GM13977 (cell line): ENCODE measurements at places on chromosomes 5 and 9.

DNA sequence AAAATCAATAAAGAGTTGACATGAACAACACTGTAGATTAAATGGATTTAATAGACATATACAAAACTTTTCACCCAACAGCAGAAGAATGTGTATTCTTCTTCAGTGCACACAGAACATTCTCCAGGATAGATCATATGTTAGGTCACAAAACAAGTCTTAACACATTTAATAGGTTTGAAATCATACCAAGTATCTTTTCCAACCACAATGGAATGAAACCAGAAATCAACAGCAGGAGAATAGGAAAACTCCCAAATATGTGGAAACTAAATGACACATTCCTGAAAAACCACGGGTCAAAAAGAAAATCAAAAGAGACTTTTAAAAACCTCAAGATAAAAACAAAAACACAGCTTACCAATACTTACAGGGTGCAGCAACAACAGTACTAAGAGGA is 790.1 kb upstream of the ZNF608 start:
- no peak for DNase-seq

DNA sequence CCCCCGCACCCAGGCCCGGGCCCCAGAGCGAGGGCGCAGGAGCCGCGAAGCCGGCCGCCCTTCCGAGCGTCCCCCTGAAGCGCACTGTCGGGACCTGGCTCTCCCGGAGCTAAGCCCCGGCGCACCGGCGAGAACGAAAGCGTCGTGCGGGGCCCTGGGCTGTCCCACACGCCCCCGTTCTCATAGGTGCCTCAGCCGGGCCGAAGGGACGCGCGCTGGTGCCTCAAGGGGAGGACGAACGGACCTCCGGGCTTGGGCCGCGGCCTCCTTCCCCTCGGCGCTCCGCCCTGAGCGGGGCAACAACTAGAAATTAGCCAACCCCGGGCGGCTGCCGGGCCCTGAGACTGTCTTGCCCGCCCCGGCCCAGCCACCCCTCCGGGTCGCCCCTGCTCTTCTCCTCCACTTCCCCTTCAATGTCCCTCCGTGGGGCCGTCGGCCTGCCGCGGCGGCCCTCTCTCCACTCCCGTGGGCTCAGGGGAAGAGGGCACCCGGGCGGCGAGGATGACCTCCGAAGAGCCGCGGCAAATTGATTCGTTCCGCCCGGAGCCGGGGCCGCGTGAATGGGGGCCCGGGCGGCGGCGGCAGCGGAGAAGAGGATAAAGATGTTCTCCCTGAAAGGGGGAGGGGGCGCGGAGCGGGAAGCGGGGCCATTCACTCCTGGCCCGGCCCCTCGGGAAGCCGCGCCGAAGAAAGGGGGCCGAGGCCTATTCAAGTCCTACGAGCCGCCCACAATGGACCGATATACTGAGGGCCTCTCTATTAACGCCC is 3.5 kb upstream of the PRDM12 start:
- peak; percentile 65 for DNase-seq

GRCh38 chr9:32380944-32381343 is 3.5 kb upstream of the ACO1 start:
- no peak for DNase-seq

GRCh38 chr9:82147798-82148425 is 159.3 kb downstream of the SPATA31D1 start:
- DNase-seq = no peak

- DNase-seq = no peak
Observed at GRCh38 chr9:107007402-107007801, 144.4 kb downstream of the ZNF462 start.

DNA sequence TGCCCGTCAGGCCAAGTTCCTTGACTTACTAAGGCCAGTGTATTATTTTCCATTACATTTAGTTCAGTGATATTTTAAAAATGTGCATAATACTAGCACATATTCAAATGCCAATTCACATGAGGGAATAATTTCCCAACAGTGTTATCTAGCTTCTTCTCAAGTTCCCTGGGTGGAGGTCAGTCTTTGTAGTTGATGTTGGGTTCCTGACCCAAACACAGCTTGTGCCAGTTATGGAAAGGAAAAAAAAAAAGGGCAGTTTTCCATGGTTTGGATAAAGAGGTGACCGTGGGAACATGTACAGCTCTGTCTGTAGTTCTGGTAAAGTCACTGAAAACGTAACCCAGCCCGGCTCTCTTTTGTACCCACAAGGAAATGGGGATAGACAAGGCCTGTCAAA is 11.5 kb upstream of the PTPN3 start:
- DNase-seq = no peak

DNA sequence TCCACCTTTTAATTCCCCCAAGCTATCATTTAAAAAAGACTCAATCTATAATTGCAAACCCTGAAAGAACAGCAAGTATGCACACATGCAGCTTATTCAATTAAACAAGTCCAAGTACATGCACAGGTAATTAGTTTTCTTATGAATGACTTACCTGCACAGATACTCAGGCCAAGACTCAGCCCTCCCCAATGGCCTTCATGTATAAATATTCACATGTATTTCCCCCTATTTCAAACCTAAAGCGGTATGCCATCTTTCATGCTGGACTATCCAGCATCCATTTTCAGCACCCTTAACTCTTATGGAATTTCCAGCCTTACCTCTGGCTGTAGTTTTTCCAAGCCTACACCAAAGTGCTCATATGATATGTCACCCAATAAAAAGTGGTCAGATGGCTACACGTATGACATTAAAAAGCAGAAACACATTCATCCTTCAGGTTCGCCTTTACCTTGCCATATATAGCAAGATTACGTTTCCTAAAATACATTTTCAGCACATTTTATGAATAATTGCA is 205.5 kb downstream of the MEF2C start:
- no peak for DNase-seq

DNA sequence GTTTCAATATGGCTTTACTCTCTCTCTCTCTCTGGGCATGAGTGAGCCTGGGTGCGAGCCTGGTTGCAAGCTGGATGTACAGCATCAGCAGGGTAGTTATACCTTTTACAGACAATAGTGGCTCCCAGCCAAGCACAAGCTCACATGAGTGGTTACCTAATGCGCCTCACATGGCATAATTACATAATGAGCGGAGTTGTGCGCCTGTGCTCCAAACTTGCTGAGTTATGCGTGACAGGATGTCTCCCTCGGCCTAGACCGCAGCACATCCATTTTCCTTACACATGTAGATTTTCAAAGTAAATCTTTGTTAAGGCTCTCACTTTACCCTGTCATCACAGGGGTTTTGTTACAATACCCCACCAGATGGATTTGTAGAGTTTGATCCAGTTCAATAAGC is 233.5 kb upstream of the WWC1 start:
- DNase-seq = no peak

- no peak for DNase-seq
Observed at GRCh38 chr9:68533678-68534077, 7.0 kb downstream of the TMEM252 start.

GRCh38 chr9:15211160-15211814 is 95.7 kb downstream of the TTC39B start:
- DNase-seq = peak; percentile 59

DNA sequence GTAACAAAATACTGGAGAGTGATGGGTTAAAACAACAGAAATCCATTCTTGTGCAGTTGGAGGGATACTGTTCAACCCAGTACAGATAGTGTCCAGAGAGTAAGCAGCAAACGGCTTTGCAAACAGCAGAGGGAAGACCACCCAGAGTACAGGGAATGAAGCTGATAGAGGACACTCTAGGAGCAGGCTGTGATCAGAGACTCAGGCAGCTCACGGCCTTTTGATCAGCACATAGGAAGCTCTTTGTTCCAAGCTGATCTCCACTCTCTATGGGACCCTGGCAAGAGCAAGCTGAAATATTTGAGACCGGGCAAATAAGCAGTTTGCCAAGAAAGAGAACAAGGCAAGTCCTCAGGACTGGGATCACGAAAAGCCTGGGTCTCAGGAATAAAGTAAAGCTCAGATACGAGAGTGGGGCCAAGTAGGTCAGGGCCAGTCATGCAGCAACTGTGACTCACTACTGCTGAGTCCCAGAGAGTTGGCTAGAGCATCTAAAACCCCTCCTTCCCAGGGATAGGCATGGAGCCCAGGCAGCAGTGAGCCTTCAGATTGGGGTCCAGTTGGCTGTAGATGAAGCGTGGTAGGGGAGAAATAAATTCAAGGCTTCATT is 52.4 kb downstream of the MELK start:
- DNase-seq = no peak

DNA sequence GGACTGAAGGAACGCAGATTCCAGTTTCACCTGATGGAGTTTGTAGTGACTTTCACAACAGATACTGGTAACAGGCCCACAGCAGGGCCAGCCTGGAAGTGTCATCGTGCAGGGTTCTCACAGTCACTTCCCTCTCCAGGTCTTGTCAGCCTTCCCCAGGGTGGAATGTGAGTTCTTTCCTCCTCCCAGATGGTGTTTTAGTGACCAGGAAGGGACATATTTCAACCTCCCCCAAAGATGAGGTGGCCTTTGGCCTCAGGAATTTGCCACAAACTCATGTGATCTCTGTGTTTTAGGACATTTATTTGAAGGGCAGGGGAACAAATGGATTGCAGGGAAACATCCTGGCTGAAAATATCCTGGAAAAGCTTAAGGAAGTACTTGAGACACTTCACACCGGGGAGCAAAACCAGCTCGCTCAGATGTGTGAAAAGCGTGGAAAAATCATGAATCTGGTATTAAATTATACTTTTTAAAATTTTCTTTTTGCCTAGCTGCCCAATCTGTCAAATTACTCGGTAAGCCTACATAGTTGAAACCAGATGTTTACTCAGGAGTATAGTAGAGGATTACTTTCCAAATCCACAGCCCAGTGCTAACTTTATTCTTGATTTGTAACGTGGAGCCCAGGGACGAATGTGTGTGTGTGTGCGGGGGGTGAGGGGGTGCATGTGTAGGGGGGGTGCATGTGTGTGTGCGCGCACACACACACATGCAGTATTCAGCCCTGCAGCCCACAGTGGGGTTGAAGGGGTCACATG is 66.8 kb downstream of the PTPDC1 start:
- no peak for DNase-seq

DNA sequence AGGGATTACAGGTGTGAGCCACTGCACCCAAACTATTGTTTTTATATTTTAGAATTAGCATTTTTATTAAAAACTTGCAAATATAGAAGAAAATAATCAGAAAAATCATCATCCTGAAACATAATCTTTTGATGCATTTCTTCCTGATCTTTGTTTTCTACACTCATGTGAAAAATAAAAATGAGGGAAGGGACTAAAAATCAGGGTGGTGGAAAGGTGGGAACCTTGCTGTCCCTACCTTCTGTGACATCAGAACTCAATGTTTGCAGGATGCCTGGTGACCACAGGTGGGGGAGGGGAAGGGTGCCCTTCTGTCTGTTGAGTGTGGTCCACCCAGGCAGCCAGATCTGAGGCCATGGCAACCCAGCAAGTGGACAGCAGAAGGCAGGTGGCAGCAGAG is at the start of gene SMIM23:
Gene SMIM23, plus strand, starts transcription at position 301 of the 400 bp plus-strand sequence. Its CDS starts 55 bp downstream, at position 356.
- DNase-seq = no peak

DNA sequence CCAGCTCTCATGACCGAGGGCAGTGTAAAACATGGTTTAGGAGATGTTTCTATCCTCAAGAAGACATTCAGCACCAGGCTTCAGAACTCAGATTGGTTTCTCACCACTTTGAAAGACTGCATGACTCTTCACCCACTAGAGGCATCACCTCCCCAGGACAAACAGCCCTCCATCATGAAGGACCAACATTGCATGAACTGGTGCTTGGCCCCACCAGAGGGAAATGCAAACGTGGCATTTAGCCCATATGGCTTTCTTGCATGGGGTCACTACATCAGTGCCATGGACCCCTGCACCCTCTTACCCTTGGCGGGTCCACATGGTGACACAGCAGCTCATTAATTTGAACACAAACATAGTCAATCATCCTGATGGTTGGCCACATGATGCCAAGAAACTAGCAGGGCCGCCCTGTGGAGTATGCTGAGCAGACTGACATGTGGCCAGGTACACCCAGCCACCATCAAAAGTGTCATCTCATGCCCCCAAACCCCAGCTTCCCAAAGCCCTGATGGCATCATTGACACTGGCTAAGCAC is 129.5 kb upstream of the FSTL4 start:
- DNase-seq = no peak

DNA sequence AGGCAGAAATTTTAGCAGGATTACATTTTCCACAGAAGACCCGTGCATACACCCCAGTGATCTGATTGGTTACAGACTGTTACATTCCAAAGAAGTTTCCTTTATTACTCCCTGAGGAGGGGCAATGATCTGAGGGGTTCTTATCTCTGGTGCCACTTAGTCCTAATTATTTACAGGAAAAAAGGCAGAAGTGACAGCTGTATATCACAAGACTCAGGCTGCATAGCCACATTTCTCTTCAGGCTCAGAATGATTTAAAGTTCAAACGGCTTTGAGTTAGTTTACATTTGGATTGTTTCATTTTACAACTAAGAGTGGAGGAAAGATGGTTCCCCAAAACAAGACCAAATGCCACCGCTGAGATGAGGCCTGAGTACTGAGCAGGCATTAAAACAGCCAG is 17.3 kb downstream of the NAIF1 start:
- no peak for DNase-seq

GRCh38 chr5:4883360-4883759 is 256.8 kb upstream of the ADAMTS16 start:
- DNase-seq = no peak

DNA sequence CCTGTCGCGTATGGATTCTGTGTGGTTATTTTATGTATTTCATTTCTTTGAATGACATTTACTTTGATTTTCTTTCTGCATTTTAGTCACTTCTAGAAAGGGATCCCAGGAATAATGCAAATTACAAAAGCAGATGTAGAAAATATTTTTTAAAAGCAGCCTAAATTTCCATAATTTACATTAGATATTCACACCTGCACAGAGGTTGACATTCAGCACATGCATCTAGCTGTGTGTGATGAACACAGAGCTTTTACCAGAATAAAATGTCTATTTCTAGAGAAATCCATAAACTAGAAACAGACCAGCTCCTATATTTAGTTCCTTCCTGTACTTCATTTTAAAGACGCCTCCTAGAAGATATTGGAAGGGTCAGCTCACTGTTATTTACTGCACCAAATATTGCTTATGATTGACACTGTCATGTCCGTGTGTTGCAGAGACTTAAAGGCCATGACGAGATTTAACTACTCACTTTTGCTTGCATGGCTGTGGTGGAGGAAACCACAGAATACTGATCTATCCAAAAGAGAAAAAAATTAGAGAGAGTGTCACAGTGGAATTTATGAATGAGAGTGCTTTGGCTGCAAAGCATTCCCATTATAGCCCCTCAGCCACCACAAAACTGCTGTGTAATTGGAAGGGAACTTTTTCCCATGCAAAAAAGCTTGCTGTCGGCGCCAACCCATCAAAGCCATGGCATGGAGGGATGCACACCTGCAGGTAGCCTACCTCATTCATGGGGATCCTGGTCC is 58.1 kb downstream of the EBF1 start:
- no peak for DNase-seq

DNA sequence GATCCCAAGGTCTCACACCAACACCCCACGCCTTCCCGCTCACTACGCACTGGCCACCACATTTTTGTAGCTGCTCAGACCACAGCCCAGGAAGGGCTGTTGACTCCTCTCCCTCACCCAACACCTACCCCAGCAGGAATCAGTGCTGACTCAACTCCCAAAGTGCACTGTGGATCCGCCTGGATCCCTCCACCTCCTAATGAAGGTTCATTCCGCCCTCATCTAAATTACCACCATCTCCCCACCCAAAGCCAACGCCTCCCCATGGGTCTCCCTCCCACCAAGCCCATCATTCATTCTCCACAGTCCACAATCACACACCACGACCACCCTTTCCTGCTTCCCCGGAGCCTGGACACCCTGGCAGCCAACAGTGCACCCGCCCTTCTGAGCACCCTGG is 57.8 kb downstream of the OLFM1 start:
- no peak for DNase-seq
